ENCODE measurements at places on chromosomes 6 and 20.
A peak's percentile ranks its signal among the peaks of the same experiment; 100 is the strongest.

DNA sequence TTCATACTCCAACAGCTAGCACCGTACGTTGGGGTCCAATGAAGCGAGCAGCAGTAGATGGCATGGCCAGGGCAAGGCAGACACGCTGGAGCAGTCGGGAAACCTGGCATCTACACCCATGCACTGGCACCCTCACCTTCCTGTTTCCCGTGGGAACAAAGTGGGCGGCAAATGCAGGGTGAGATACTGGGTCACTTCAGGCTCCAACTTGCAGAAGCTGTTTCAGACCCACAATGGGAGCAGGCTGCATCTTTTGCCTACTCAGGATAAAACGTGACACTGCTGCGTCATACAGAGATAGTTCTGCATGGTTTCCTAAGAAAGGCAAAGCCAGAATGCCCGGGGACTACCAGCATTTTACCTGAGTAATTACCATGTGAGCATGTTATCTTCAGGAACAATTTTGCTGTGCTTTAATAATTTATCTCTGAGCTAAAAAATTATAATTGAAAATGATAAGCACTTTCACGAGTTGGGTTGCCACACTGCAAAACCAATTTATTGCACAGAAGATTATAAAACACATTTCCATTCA, 10.9 kb upstream of the CD93 start:
- no peak for DNase-seq

GRCh38 chr6:67175101-67175500, 1460.0 kb upstream of the ADGRB3 start:
- DNase-seq, result no peak

DNA sequence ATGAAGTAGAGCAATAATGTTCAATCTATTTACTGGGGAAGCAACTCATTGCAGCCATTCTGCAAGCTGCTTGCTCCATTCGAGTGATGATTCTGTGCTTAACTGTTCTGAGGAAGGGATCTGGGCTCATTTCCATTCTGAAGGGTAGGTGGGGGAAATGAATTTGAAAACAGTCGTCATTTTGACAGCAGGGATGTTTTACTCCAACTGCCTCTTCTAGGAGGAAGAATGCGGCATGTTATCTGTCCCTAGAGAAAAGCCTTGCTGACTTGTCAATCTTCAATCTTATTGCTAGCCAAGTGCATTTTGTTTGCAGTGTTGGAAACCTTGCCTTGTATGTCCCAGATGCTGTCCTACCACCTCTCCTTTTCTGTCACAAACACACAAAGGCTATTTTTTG, 105.9 kb downstream of the PRDM13 start:
- DNase-seq, result no peak

- DNase-seq, result no peak
These were observed 620.0 kb downstream of the PKHD1 start for GRCh38 chr6:51467231-51467952.

- DNase-seq, result no peak
These were observed 806 bp downstream of the MICAL1 start for GRCh38 chr6:109454496-109455436.

DNA sequence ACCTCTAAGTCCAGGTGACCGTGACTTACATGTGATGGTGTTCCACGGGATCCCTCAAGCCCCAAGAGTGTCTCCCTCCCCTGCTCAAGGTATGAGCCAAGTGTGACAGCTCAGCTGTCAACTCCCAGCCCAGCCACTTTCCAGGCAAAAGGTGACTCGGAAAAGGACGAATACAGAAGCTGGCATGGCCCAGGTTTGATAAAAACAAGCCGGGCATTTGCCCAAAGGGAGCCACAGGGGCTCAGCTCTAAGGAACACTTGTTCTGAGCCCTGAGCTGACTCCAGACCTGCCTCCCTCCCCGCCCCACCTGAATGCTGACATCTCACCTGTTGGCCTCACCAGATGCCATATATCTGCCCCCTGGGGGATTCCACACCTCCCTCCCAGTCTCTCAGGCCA, 43.0 kb upstream of the BPIFA2 start:
- no peak for DNase-seq

- no peak for DNase-seq
These were observed 676.6 kb downstream of the DHX35 start for GRCh38 chr20:39638731-39639130.

DNA sequence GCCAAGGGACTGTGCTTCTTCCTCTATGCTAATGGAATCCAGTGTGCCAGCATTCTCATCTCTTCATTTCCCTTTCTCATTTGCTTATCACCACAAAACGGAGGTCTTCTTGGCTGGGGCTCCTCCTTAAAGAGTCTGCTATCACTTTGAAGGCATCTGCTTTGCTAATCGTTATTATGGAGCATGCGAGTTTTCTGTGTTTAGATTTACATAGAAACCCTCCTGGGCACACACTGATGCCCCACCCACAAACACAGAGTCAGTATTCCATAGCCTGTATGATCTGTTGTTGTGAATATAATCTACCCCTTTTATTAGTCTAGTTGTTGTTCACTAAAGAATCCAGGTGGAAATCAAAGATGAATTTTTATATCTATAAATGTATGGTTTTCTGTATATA, 83.4 kb upstream of the XRN2 start:
- peak; percentile 11 for DNase-seq

- no peak for DNase-seq
These were observed 56.7 kb upstream of the ZMYND8 start for GRCh38 chr20:47413189-47413588.

DNA sequence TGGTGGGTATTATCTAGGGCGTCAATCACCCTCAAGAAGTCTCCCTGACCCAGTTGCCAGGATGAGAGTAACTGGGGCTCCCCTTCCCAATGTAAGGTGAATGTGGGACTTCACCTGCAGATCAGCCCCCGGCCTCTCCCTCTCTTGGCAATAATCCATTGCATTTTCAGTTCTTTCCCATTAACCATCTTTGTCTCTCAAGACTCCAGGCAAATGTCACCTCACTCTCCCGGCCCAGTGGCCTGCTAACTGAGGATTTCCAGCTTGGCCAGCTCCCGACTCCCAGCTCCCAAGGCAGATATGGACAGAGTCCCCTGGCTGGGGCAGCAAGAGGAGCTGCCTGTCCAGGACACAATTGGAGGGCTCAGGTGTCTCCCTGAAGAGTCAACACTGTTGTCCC, 7.3 kb downstream of the ETV7 start:
- no peak for DNase-seq

- peak; percentile 59 for DNase-seq
These were observed 163.6 kb downstream of the SLC16A10 start for GRCh38 chr6:111250791-111251354.

DNA sequence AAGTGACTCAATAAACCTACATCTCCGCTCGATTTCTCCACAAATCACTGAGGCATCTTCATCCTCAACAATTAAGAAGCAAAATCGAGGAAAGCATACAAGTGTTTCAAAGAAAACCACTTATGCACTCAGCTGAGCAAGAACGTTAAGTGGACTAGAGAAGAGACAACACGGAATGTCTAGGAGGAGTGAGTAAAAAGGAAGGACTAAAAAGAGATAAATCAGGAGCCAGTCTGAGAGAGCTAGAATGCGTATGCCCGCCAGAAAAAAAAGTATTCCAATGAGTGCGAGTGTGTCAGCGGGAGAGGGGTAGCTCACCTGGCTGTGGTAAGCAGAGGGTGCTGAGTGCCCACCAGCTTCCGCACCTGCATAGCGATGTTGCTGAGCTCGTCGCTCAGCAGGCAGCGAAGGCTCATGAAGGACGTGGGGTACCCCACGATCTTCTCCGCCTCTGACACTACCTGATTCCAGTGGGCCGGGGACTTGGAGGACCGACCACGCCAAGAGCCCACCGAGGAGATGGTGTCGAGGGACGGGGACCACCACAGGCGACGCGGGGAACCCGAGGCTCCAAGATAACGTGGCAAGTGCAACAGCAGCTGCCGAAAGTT, 587 bp downstream of the PDSS2 start:
- peak; percentile 31 for DNase-seq

- DNase-seq, result peak; percentile 72
These were observed 46.4 kb upstream of the CHD6 start for GRCh38 chr20:41664584-41664983.

- DNase-seq, result no peak
These were observed 21.4 kb upstream of the GMDS start for GRCh38 chr6:2266841-2267240.

DNA sequence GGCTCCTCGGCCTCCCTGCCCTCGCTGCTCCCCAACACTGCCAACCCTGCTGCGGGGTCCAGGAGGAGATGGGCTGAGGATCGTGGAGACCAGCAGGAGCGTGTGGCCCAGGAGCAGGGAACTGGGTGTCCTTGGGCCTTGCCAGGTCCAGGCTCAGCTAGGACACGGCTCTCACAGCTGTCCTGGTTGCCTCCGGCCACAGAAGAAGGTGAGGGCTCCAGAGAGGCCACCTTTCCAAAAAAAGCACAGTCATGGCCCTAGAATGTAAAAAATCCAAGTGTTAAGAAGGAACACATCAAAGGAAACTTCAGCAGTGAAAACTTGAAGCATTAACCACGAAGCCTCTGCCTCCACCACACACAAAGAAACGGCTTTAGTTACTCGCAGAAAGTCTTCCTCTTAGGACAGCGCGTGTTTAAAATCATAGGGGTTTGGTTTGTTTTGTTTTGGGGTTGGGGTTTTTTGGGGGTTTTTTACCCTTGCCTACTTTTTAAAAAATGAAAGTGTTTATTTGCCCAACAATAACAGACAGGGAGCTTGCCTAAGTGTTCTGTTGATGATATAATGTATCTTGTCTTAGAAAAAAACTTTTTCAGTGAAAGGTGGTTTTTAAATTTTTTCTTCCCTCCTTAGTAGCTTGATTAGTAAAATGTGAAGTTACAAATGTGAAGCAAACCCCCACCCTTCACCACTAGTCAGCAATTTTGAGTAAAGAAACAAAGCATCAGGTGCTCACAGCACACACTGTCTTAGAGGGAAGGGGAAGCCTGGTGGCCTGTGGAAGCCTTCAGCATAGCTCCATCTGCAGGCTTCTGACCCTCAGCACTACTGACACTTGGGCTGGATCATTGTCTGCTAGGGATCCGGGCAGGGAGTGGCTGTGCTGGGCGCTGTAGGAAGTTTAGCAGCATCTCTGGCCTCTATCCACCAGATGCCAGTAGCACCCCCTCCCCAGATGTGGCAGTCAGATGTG, 60.0 kb downstream of the PTPN1 start:
- DNase-seq, result peak; percentile 35

- DNase-seq, result no peak
These were observed 311.1 kb upstream of the SULF2 start for GRCh38 chr20:48096212-48096875.

DNA sequence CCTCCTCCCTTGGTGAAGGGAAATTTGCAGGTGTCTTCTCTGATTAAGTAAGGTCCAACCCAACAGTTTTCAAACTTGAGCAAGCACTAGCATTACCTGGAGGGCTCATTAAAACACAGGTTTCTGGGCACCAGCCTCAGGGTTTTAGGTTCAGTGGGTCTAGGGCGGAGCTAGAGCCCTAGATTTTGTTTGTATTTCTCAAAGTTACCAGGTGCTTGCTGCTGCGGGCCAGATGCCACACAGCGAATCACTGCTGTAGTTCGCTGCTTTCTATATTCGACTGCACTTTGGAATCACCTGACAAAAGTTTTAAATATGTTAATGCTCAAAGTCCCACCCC, 869 bp downstream of the COL21A1 start:
- no peak for DNase-seq

GRCh38 chr6:138129190-138129589, 22.0 kb upstream of the PERP start:
- DNase-seq, result no peak

- no peak for DNase-seq
These were observed 121.9 kb upstream of the BTN3A2 start for GRCh38 chr6:26243132-26243531.

- peak; percentile 23 for DNase-seq
These were observed 53.2 kb upstream of the ARG1 start for GRCh38 chr6:131519670-131520436.

DNA sequence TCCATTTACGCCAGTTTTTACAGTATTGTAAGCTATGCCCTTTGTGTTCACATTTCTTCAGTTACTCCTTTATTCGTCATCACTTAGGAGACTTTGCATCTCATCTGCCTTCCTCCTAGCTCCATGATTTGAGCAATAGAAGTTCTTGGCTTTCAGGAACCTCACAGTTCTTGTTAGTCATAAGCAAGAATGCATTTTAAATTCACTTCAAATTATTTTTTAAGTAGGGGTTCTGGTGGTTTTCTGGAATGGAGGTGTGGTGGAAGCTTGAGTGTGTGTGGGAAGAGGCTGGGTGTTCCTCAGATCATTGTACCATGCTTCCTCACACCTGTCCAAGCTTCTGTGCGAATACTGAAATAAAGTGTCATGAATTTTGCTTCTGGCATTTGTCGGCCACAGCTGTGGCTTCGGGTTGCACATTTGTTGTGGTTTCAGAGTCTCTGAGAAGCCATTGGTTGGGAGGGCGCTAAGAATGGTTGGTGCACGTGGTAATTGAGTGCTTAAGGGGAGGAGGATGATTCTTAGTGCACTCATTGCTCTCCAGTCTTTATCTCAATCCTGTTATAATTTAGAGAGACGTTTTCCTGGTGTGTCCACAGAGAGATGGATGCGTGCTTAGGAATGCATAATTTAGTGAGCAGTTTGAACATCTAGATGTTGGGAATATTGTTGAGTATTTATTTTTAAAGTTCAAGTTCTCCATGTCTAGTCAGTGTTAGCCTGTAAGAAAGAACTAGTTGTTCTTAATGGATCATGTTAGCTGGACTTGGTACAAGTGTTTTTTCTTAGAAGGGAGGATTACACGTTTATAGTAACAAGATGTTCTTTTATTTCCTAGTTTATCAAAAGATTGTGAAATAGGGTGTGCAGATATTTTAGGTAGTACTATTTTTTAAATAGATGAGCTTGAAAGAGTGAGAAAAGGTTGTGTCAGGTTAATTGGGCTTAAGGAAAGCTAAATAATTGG, 31.9 kb downstream of the FOXO3 start:
- peak; percentile 26 for DNase-seq

DNA sequence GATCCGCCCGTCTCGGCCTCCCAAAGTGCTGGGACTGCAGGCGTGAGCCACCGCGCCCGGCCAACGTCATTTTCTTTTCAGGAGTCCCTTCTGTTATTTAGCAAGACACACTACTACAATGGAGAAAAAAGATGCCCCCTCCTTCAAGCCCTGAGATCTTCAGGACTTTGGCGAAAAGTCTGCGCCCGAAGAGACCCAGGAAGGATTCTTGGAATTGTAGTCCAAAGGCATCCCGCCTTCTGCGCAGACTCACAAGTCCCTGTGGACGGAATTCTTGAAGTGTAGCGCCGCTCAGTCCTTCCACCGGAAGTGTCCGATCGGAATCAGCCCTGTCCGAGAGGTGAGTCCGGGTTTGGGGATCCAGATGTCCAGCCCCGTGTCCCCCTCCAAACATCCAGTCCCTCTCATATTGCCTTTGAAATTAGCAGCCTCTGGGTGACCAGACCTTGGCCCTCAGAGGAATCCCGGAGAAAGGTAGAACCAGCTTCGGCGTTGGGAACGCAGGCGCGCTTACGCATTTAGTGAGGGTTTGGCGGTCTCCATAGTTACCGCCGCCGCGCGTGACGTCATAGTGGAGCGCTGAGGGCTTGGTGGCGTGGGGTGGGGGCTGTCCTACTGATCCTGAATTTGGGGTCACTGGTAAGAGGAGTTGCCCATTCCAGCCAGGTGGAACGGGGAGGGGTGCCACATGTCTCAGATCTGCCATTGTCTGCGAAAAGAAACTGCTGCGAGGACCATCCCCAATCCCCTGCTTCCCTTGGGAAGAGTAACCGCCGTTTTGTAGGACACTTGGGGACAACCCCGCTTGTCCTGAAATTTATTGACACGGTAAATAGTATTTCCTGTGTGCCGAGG, 490 bp downstream of the ZNF165 start:
- DNase-seq, result peak; percentile 91
